ENCODE measurements at places on chromosomes 1 and 21.

DNA sequence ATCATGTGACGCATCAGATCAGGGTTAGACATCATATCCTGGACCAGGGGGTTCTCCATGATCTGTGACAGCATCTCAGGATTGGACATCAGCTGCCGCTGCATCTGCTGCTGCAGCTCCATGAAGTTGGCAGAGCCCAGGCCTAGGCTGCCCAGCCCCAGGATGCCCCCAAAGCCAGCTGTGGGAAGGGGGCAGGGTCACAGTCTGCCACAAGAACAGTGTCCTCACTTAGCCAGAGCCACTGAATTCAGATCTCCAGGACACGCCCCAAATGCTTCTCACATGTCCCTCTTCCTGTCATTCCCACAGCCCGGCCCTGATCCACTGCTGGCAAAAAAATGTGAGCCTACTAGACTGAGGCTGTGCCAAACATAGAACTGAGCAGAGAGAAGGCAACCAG is 3.2 kb downstream of the UBQLN4 start:
- DNase-seq, result no peak

DNA sequence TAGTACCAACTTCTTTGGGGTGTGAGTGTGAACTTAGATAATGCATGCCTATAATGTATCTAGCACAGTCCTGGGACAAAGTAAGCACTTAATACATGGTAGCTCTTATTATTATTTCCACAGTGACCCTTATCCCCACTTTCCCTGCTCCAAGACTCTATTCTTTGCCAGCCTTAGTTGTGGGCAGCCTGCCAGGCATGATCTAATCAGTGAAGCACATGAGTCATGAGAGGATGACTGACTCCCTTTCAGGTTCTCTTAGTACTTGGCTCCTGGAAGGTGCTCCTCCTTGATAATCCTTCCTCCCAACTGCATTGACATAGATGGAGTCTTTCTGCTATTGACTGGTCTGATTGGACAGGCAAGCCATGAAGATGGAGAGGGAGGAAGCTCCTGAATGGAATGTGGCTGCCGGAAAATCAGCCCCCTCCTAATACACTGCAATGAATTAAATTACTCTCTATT is 17.4 kb upstream of the GNG12 start:
- DNase-seq, result peak; percentile 67

DNA sequence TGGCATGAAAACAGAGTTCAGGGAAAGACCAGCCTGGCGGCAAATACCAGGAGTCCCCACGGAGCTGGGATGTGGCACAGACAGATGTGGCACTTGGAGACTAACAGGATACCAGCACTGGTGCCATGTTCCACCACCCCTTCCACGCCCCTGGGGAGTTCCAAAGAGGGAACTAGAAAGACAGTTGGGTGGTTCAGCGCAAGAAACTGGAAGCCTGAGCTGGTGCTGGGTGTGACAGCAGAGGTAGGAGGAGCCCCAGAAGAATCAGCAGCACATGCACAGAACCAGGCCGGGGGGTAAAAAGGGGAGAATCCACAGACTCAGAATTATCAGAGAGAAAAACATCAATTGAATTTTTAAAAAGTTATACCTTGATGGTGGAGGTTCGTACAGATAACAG is 22.4 kb downstream of the DDX20 start:
- no peak for DNase-seq

GRCh38 chr1:54371942-54372275 is 34.3 kb downstream of the SSBP3 start:
- no peak for DNase-seq

- DNase-seq, result no peak
Observed at GRCh38 chr1:48720929-48721328, 55.8 kb downstream of the BEND5 start.

GRCh38 chr21:44331650-44332307 is 7.4 kb downstream of the CFAP410 start:
- DNase-seq, result no peak

GRCh38 chr21:44482581-44483287 is 27.4 kb downstream of the LRRC3 start:
- no peak for DNase-seq

Measured in astrocyte of the cerebellum (primary cell).